AG10803 (cell line): ENCODE measurements at places on chromosomes 7 and 10.

DNA sequence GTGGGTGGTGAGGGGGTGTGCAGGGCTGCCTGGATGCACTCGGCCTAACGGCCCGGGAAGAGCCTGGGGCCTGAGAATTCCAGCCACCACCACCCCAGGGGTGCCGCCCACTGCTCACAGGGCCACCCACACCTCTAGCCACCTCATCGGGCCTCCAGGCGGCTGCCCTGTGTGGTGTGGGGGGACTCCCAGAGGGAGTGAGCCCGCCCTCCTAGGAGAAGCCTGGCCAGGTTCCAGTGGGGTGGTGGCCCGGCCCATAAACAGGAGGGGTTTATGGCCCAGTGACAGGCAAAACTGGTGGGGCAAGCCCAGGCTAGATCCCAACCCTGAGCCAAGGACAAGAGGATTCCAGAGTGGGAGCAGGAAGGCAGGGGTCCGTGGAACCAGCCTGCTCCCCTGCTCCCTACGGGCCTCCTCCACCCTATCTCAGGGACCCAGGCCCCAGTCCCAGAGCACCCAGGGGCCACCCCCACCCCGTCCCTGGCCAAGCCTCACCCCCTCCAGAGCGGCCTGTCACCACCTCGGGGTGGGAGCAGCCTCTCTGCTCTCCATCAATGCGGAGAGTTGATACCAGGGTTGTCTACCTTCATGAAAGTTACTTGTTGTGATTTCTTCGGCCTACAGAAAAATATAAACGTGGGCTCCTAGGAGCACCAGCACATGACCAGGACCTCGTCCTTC is 20.2 kb upstream of the PDGFA start:
- DNase-seq: peak; percentile 50

GRCh38 chr10:79438021-79438698 is 7.3 kb downstream of the ZCCHC24 start:
- no peak for DNase-seq

DNA sequence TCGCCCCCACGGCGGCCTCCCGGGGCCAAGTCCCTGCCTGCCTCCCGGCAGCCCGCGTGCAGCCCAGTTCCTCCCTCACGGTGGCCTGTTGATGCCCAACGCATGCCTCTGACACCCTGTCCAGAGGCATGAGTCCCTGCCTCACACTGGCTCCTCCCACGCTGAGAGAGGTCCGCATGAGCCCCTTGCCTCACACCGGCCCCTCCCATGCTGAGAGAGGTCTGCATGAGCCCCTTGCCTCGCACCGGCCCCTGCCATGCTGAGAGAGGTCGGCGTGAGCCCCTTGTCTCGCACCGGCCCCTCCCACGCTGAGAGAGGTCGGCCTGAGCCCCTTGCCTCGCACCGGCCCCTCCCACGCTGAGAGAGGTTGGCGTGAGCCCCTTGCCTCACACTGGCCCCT is 59.9 kb downstream of the CCDC201 start:
- DNase-seq: no peak

- peak; percentile 3 for DNase-seq
These were observed 251.9 kb upstream of the KCND2 start for GRCh38 chr7:120021085-120021484.

DNA sequence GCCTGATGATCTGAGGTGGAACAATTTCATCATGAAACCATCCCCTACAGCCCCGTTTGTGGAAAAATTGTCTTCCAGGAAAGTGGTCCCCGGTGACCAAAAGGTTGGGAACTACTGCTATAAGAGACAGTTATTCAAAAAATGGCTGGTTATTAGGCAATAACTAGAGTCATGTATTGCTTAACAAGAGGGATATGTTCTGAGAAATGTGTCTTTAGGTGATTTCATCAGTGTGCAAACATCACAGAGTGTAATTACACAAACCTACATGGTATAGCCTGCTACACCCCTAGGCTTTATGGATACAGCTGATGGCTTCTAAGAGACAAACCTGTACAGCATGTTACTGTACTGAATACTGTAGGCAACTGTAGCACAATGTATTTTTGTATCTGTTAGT is 71.3 kb upstream of the CSTF2T start:
- peak; percentile 54 for DNase-seq

GRCh38 chr10:17410907-17411306 is 43.5 kb downstream of the ST8SIA6 start:
- DNase-seq: no peak

DNA sequence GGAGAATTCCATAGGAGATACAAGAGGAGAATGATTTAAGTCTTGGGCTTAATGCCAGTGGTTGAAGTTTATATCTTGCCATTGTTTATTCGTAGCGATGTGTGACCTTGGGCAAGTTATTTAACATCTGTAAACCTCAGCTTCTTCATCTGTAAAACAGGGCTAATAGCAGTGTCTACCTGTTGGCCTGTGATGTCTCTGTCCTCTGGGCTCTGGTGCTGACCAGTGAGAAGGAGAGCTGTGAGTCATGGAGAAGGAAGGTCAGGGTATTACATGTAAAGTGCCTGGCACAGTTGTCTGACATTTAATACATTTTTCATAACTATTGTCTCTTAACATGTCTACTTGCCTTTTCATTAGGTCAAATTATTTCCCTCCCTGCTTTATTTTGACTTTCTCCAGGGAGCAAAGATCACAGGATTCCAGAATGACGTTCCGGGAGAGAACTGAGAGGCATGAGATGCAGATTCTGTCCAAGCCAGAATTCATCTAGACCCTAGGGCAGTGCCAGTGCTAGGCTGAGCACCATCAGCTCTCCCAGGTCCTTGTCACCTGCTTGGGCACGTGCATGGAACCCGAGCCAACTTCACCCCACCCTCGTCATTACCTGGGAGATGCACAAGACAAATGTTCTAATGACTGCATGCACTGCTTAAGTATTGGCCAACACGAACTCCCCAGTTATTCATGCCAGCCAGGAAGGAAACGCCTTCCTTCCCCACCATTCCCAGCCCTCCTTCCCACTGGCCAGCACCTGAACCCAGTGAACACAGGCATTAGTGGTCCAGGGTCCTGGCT is 187.9 kb downstream of the DPY19L1 start:
- no peak for DNase-seq

DNA sequence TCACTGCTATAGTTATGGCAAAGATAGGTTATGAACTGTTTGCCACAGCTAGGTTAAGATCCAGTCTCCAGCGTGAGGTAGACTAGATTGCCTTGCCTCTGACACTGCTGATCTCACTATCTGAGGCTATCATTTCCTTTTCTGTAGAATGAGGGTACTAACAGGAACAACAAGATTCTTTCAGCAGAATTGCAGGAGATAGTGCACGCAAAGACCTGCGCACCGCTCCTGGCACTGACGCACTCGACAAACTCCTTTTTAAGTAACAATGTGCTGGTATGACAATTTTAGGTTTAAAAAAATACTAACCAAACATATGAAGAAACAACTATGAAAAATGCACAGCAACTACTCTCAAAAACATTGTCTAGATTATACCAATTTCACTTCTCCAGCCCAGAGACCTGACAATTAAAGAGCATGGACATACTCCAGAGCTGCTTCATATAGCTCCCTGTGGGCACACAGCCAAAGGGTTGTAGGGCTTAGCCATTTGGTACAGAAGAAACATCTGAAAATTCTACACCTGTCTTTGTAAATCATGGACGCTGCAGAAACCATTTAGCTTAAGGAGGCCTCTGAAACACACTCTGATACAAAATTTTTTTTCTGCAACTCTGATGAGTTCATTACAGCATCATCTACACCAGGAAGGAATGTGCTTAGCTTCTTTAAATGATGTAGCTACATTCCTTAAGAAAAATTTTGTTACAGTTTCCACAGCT is 7.8 kb downstream of the ADAM12 start:
- peak; percentile 45 for DNase-seq
